ENCODE measurements at places on chromosomes 3 and 15. TPM values are rescaled to one million over a fixed set of nuclear protein-coding genes. Genes with fewer than 3 reads are reported as not detected.

- peak; percentile 59 for DNase-seq
Observed at GRCh38 chr15:80152896-80153876, at the start of gene FAH. FAH (plus strand) TSS chr15:80152999; CDS start chr15:80153055, 56 bp downstream.

The CCDC80 gene
- not detected for total RNA-seq

DNA sequence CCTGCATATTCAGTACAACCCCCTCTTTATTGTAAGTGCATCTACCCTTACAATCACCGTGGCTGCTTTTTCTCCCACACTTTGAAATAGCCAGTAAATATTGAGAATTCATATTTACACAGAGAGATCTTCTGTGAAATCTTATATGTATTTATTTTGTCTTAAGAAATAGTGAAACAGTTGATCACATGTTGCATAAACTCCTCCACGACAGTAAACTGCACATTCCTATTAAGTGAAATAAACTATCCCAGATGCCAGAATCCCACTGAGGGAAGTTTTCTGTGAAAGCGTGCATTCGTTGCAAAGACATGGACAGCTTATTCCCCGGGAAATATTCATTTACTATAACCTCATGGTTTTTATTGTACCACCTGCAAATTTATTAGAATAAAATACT, 796.0 kb downstream of the ROBO2 start:
- no peak for DNase-seq

The CPNE9 gene
- total RNA-seq, result not detected

DNA sequence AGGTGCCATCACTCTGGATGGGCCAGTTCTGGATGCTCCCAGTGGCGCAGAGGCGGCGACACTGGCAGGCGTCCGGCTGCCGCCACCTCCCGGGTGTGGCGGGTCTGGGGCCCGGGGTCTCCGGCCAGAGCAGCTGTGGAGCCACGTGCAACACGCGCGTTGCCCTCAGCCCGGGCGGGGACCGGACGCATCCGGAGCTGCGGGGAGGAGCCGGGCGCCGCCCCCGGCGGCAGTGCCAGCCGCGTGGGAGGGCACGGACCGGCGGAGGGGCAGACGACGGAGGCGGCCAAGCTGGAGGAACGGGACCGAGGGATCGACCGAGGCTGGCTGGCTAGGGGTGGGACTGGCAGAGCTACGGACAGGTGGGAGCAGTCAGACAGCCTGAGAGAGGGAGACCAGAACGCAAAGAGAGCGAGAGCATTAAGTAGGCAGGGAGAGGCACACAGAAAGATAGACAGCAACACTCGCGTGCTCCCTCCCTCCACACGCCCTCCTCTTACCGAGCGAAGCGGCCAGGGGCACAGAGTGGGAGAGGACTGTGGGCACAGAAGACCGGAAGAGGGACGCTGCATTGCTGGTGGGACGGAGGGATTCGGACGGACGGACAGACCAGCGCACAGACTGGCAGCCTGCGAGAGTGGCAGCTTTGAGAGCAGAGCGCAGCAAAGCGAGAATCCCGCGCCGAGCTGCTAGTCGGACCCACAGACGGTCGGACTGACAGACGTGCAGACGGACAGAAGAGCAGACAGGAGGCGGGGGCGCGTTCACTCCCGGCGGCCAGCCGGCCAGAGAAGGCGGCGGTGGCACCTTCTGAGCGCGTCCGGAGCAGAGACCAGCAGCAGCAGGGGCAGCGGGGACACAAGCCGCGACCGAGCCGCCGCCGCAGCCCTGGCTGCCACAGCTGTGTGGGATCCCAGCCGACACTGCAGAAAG, at the start of gene ARPP21:
Gene ARPP21, plus strand, starts transcription at position 272 of the 933 bp plus-strand sequence. CDS start 42,227 bp downstream, outside the sequence.
- no peak for DNase-seq

The SLC41A3 gene
- total RNA-seq, result 26.5 TPM

DNA sequence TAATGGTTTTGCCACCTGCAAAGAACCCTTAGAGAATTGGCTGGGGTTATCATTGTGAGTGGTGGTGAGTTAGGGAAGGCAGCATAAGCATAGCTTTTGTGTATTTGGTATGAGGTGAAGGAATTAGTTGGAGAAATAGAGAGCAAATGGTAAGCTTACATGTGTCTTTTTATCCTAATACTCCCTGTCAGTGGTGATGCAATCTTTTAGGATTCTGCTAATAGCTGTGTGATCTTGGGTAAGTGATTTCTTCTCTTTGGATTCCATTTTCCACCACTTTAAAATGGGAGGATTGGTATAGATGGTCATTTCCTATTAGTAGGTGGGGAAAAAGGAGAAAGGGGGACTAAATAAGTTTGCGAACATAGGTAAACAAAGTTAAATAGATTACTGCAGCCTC, 30.9 kb downstream of the PIAS1 start:
- DNase-seq, result no peak

The HOMER2 gene
- total RNA-seq, result 12.0 TPM

The CNTN6 gene
- total RNA-seq, result not detected

- DNase-seq, result no peak
Observed at GRCh38 chr3:58635371-58636285, 30.9 kb downstream of the FAM3D start.

The RHOV gene
- total RNA-seq, result not detected

- no peak for DNase-seq
Observed at GRCh38 chr3:31185062-31185357, 290.5 kb upstream of the GADL1 start.

GRCh38 chr3:43693594-43693993, 2.9 kb downstream of the ABHD5 start:
- DNase-seq, result no peak

GRCh38 chr3:48928679-48929078, 10.0 kb downstream of the ARIH2 start:
- DNase-seq, result no peak

The ZNF619 gene
- 8.5 TPM for total RNA-seq

- no peak for DNase-seq
Observed at GRCh38 chr3:179743913-179744312, 91.1 kb downstream of the USP13 start.

DNA sequence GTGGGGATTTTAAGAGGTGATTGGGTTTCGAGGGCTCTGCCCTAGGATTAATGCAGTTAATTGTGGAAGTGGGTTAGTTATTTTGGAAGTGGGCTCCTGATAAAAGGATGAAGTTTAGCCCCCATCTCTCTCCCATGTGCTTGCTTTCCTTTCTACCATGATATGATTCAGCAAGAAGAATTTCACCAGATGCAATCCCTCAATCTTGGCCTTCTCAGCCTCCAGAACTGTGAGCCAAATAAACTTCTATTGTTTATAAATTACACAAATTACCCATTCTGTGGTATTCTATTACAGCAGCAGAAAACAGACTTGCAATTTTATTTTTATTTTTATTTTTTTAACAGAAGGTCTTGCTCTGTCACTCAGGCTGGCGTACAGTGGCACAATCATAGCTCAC, 27.3 kb upstream of the UBE2E1 start:
- no peak for DNase-seq

The NOX5 gene
- total RNA-seq, result not detected

The DNAH12 gene
- not detected for total RNA-seq

DNA sequence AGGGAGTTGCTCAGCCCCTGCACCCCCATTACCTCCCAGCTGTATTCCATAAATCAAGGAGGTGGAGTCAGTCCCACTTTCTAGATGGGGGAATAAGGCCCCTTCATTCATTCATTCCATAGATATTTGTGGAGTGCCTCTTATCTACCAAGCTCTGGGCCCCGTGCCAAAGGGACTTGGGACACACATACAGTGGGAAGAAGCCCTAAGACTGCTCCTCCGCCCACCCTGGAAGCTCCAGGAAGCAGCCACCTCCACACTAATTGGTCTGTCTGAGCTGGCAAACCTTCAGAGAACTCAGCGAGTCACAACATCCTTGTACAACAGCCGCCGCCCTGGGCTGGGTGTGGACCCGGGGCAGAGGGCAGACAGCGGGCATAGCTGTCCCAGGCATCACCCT, 6.4 kb downstream of the STRA6 start:
- no peak for DNase-seq

GRCh38 chr3:180770639-180771038, 91.3 kb upstream of the CCDC39 start:
- no peak for DNase-seq

GRCh38 chr15:77510066-77511057, 89.7 kb downstream of the HMG20A start:
- DNase-seq, result no peak

DNA sequence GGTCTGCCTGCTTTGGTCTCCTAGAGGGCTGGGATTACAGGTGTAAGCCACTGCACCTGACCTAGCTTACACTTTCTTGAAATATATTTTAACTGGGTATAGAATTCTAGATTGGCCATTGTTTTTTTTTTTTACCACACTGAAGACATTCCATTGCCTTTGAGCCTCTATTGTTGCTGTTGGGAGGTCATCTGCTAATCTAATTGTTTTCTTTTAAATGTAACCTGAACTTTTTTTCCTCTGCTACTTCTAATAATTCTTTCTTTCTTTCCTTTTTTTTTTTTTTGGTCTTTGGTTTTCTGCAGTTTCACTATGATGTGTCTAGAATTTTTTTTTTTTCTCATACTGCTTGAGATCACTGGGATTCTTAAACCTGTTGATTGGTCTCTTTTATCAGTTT, 28.1 kb downstream of the ERICH6 start:
- DNase-seq, result no peak

The DNAH1 gene
- 20.2 TPM for total RNA-seq

The STRA6 gene
- total RNA-seq, result not detected

The DAZL gene
- not detected for total RNA-seq

GRCh38 chr3:143472731-143473523, 353.4 kb downstream of the CHST2 start:
- no peak for DNase-seq

GRCh38 chr15:20646529-20647142, 105.0 kb upstream of the GOLGA6L6 start:
- DNase-seq, result no peak

- no peak for DNase-seq
Observed at GRCh38 chr3:34298653-34299052, 500.2 kb downstream of the PDCD6IP start.

The PCSK6 gene
- 0.76 TPM for total RNA-seq

GRCh38 chr3:45617430-45618080, 23.0 kb downstream of the LIMD1 start:
- DNase-seq, result no peak
